ENCODE measurements at places on chromosomes 16 and 17.

DNA sequence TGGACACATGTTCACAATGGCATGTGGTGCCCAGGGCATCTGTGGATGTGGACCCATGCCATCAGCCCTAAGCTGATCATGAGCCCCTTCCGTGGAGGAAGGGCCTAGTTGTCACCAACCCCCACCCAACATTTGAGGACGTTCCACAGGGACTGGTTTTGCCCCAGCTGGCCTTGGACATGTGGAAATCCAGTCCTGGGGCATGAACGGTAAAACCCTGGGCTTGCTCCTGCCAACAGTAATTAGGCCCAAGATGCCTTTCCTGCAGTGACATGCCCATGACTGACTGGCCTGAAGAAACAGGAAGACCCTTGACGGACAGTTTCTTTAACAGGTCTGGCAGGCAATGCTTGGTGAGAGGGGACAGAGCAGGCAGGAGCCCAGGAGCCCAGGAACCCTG, 7.7 kb downstream of the TNS4 start:
- no peak for DNase-seq

- no peak for DNase-seq
These were observed 55.9 kb upstream of the ADCY7 start for GRCh38 chr16:50210266-50211038.

DNA sequence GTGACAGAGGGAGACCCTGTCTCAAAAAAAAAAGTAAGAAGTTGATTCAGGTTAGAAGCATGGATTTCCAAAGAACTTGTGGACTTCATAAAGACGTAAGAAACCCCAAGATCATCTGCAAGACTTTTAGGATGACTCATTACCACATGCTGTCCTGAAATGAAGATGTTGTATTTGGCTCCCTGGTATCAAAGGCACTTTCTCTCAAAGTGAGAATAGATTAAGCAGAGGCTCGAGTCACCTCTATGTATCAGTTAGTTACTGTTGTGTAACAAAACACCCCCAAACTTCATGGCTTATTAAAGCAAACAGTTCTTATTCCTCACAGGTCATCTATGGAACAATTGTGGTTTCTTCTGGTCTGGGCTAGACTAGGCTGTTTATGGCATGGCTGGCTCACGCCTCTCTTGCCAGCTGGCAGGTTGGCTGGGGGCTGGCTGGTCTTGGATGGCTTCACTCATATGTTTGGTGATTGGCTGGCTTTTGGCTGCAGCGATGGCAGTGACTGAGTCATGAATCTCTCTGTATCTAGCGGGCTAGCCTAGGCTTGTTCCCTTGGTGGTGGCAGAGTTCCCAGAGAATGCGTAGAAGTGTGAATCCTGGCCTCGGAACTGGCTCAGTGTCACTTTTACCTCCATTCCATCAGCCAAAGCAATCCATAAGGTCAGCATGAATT, 60.4 kb upstream of the MSI2 start:
- no peak for DNase-seq

- peak; percentile 41 for DNase-seq
These were observed 12.8 kb downstream of the TBC1D26 start for GRCh38 chr17:15744885-15745284.

DNA sequence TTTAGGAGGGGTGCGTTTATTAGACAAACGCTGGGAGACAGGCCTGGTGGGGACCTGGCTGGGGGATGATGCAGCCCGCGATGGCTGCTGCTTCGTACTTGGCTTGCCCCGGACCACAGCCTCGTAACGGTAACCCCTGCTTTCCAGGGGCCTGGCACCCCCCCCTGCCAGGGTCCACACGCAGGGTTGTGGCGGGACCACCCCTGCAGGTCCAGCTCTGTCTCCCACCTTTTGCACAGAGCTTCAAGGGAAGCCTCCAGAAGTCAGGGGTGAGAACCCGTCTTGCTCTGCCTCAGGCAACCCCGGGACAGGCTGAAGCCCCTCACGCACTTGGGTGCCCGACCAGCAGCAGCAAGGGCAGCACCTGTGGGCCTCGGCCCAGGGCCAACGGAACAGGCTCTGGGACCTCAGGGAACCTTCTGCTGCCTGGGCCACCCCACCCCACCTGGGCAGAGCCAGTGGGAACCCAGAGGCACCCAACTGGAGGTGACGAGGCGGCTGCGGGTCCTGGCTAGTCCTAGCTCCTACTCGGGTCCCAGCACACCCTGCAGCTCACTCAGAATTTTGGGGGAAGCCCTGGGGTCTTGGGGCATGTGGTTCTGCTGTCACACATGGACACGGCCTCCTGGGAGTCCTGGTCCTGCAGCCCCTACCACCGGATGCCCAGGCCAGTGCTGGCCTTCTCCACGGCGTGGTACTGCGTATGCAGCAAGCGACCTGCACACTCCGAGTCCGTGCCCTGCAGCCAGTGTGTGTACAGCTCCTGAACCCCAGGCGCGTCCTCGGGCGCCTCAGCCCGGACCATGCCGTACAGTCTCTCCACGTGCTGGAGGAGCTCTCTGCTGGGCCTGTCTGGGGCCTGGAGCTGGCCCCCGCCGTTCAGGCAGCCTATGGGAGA, 3.1 kb downstream of the HAGHL start:
- no peak for DNase-seq

GRCh38 chr17:77282524-77283515, 142.1 kb downstream of the SEC14L1 start:
- DNase-seq, result no peak

DNA sequence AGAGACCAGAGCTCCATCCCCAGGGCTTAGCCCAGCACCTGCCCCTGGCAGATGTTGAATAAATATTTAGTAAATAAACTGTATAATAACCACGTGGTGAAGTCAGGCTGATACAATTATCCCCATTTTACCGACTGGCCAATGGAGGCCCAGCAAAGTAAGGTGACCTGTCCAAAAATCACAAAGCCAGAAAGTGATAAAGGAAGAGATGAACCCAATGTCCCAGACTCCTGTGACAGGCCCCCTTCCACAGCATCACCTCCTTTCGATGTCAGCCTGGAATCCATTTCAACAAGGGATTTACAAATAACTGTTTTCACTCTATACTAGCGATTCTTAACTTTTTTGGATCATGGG, 5.5 kb downstream of the TVP23A start:
- DNase-seq, result no peak

DNA sequence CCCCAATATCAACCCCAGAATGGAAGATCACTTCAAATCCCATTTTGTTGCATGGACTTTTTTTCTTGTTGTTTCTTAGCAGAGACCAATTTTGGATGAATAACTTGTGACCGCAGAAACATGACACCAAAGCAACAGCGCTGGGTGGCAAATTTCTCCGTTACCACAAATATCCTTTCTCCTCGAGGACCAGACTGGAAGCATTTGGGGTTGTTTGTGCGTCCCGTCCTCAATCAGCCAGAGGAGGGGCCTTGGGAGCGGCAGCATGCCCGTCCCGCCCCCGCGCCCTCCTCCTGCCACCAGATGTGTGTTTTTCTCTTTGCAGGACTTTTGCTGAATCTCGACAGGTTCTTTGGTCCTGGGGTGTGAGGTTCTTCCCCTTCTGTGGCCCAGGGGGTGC, 282.5 kb upstream of the FOXF1 start:
- DNase-seq, result no peak

GRCh38 chr16:27326738-27327585, 13.2 kb downstream of the IL4R start:
- no peak for DNase-seq

DNA sequence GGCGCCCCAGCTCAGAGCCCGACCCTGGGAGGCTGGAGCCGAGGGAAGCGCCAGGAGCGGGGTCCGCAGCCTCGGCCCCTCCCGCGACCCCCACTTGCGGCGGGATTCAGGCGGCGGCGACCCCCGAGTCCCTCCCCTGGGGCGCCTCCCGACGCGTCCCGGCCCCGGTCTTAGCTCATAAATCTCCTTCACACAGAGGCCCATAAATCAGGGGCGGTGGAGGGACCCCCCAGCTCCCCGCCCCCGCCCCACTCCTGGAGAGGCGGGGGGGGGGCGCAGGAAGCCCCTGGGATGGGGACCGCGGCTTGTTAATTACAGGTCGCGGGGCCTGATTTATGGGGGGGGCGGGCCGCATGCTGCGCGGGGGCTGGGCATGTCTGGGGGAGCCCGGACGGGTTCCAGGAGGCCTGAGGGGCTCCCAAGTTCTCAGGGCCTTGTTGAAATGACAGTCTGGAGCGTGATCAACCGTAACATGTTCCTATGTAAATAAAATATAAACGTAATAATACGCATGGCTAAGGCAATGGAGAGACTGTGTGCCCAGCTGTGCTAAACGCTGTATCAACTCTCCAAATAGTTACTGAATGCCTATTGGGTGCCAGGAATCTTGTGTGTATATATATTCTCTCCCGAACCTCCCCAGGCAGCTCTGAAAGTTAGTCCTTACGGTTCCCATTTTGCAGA, 10.0 kb upstream of the BHLHA9 start:
- no peak for DNase-seq

DNA sequence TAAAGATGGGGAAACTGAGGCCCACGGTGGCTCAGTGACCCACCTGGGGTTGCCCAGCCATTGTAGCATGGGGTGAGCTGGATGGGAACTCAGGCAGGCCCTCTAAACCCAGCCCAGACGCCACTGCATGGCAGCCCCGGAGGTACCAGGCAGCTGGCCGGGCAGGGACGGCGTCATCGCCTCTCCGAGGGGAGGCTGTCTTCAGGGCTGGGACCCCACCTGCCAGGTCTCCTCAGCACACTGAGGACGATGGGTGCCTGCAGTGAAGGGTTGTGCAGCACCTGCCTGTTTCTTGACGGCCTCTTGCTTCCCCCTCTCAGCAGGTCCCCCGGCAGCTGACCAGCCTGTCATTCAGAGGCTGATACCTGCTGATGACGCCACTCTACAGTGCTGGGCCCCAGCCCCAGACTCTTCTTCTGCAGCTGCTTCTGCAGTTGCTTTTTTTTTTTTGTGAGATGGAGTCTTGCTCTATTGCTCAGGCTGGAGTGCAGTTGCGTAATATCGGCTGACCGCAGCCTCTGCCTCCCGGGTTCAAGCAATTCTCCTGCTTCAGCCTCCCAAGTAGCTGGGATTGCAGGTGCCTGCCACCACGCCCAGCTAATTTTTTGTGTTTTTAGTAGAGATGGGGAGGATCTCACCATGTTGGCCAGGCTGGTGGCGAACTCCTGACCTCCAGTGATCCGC, 24.7 kb downstream of the RNF213 start:
- DNase-seq, result no peak

- DNase-seq, result no peak
These were observed 45.8 kb upstream of the ETV4 start for GRCh38 chr17:43591779-43592562.

GRCh38 chr16:67177743-67178699, 5.7 kb downstream of the MATCAP1 start:
- no peak for DNase-seq

- no peak for DNase-seq
These were observed 1.3 kb downstream of the ZNF821 start for GRCh38 chr16:71882505-71883167.

DNA sequence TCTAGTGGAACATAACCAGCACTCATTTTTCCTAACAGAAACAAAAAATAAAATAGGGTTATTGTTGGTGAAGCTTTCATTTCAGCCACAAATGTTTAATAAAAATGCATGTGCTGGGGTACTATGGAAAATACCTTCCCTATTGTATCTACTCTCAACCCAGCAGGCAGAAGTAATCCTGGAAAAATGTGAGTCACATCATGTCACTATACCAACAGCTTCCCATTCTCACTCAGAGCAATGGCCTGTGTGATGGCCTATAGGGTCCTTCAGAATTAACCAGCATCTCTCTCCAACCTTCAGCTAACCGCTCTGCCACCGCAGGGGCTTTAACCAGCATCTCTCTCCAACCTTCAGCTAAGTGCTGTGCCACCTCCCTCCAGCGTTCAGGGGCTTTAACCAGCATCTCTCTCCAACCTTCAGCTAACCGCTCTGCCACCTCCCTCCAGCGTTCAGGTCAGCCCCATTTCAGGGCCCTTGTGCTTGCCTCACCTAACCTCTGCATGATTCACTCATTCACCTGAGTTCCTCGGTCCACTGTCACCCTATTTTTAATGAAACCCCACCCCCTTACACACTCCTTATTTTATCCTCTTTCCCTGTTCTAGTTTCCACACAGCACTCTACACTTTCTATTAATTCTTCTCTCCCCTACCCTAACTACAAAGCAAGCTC, 34.0 kb downstream of the UBE2G1 start:
- DNase-seq, result no peak

DNA sequence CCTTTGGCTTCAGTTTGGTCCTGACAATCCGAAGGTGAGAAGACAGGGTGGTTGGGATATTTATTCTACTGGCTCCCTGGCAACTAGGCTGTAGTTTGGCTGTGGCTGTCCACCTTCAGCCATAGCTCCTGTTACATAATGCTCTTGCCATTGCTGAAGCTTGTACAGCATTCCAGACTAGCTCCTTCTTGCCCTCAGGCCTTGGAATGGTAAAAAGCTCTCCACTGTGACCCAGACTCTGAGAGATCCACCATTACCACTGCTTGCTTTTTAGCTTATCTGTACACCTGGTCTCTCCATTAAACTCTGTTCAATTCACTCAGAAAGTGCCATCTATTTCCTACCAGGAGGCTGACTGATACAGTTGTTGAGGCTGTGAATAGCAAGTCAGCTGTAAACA, 231.8 kb upstream of the MON1B start:
- no peak for DNase-seq

GRCh38 chr17:41972571-41973407, 6.2 kb downstream of the CNP start:
- no peak for DNase-seq

DNA sequence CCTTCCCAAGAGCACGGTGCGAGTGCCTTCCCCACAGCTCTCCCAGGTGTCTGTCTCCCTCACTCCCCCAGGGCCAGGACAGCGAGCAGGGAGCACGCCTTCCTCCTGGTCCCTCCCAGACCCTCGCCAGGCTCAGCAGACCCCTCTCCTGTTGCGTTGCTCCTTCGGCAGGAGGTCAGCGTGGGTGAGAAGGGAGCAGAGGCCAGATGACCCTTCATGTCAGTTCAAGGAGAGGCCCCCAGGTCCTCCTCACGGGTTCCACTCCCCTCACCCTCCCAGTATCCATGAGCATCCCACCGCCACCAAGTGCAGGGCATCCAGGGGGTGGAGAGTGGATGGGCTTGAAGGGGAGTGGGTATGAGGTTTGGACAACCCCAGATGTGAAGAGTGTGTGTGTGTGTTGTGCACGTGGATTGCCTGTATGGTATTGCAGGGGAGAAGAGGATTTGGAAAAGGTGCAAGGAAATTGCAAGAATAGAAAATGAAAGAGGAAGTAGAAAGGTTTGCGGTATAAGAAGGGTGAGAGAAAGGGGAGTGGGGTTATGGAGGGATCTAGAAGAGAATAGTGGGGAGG, 17.7 kb downstream of the SGCA start:
- no peak for DNase-seq

GRCh38 chr17:31357839-31358394, 33.6 kb upstream of the RAB11FIP4 start:
- no peak for DNase-seq

GRCh38 chr16:79664407-79664806, 63.9 kb upstream of the MAF start:
- no peak for DNase-seq
